ENCODE measurements at places on chromosomes 6 and 20.

GRCh38 chr6:117268924-117269323, 3.6 kb downstream of the VGLL2 start:
- DNase-seq: no peak

DNA sequence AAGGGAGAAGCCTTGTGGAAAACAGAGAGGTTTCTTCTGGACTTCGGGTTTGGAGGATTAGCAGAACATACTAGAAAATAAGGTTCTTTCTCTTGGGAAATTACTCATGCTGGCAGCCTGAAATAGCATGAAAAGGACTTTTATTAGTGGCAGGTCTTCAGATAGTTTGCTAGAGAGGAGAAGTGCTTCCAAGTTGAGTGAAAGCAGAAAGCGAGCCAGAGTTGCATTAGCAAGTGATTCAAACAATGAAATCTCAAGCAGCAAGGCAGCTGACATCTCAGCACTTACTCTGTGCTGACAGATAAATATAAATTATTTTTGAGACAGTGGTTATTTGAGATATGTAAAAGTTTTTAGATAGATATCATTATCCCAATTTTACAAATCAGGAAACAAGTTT, 91.9 kb downstream of the PLCB4 start:
- DNase-seq: no peak

DNA sequence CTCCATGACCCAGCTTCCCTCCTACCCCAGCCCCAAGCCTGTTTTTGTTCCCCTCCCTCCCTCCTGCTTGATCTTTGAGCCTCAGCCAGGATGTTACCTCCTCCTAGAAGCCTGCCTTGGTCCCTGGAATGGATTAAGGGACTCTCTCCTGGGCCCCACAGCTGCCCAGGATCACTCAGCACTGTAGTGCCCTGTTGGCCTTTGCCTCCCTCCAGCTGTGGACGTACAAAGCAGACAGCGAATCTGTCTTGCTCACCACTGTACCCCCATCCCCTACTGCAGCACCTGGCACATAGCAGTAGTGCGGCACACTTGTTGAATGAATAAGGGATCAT, 11.8 kb upstream of the FAM110A start:
- no peak for DNase-seq

DNA sequence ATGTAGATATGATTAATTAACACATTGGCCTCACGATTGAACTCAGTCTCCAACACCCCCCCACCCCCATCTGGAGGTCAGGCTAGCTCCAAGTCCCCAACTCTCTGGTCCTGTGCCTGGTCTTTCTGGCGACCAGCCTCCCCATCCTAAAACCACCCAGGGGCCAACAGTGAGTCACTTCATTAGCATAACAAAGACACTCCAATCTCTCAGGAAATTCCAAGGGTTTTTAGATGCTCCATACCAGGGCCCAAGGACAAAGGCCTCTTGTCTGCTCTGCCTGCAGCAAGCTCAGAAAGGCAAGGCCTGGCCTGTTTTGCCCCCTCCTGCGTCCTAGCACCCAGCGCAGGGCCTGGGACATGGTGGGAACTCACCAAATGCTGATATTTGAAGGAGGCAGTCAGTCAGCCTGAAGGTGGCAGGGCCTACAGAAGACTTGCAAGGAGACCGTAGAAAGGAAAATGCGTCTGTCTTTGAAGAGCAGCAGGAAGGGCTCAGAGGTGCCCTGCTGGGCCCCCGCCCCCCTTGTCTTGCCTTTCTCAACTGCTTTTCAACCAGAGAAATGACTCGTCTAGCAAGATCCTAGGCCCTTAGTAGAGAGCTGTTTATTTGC, 184.7 kb downstream of the CDH4 start:
- no peak for DNase-seq

GRCh38 chr6:98641949-98642719, 192.2 kb upstream of the POU3F2 start:
- no peak for DNase-seq

DNA sequence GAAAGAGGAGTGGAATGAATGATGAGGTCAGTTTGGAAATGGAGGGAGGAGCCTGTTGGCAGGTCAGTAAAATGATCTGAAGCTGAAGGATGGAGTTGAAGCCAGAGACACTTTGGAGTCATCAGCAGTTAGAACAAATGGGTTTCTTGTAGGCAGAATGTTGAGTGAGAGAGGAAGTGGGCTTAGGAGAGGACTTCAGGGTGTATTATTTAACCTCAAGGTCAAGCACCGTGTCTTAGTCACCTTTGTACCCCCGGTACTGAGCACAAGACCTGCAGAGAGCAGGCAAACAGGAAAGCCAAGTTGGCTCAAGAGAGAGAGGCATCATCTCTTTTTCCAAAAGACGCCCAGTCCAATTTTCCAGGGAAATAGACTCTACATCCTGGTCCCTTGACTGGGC, 23.3 kb downstream of the C20orf173 start:
- no peak for DNase-seq

- no peak for DNase-seq
Measured at GRCh38 chr6:120129228-120129627, 779.7 kb upstream of the MAN1A1 start.

DNA sequence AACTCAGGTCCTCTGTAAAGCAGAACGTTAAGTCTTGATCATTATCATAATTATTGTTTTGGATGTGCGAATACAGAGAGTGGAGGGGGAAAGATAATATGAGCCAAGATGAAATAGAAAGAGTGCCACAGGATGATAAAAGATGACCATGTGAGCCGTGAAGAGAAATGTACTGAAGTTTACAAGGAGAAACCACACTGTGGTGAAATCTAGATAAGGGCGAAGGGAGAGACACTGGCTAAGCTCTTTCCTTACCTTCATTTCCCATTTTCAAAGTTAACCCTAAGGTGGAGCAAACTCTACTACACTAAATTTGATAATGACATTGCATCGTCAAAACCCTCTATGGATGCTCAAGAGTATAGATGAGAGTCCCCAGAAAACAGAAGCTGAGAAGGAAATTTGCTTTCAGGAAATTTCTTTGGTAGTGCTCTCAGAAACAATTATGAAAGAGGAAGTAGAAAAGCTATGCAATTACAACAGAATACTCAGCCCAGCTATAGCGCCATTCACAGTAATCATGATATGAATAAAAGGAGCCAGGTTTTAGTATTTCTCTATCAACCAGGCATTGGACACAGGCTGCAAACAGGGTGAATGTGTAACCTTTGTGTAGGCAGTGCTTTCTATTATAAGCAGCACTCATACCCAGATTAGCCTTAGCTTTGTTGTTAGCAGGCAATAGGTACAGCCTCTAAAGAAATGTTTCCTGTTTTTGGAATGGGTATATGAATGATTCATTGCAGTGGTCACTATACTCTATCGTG, 1080.7 kb downstream of the GRIK2 start:
- no peak for DNase-seq

DNA sequence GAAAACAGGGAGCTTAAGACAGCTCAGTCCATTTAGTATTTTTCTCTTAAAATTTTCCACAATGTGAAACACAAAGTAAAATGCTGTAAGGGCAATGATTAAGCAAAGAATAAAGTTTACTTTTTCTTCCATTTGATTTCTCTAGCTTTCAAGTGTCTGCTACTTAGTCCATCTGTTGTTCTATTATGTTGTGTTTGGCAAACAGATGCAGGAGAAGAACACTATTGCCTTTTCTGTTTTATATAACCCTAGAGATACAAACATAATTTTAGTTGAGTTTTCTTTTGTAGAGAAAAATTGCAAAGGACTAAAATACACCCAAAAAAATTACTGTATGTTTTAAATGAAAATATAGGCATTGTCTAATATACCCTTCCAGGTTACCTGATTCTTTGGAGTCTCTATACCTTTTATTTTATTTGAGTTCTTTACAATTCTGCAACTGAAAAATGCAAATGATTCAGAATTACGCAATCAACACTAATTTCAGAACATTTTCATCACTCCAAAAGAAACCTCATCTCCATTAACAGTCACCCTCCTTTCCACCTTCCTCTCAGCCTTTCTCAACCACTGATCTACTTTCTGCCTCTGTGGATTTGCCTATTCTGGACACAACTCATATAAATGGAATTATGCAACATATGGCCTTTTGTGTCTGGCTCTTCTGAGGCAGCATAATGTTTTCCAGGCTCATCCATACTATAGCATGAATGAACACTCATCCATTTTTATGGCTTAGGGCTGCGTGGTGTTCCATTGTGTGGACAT, 96.9 kb downstream of the MKKS start:
- DNase-seq: no peak

DNA sequence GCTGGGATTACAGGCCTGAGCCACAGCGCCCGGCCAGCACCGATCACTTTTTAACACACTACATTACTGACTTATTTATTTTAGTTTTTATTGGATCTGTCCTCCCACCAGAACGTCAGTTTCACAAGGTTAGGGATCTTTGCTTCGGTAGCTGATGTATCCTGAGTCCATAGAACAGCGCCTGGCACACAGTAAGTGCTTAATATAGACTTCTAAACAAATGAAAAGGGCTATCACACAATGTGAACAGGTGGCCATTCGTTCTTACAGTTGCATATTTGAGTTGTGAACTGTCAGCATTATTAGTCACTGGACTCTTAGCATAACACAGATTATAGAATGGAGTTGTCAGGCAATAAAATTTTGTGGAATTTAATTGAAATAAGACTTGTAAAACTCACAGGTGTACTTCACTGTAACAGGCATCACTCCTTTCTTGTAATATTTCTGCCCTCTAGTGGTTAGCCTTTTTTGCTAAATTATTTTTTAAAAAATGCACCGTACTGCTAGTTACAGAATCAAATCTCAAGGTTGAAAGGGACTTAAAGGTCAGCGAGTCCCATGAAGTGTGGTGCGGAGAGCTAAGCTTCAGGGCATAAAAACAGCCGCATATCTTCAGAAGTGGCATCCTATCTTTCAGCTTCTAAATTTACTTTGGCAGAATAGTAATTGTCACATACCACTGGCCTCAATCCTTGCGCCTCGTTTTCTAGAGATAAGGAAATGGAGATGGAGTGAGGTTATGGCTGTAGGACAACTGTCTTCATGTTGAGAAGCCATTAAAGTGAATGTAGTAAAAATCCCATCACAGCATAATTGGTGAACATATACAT, 3.4 kb upstream of the TBC1D7 start:
- DNase-seq: no peak

GRCh38 chr6:16776394-16777017, 15.2 kb upstream of the ATXN1 start:
- DNase-seq: no peak

GRCh38 chr6:33636655-33637054, 15.5 kb downstream of the ITPR3 start:
- DNase-seq: no peak

DNA sequence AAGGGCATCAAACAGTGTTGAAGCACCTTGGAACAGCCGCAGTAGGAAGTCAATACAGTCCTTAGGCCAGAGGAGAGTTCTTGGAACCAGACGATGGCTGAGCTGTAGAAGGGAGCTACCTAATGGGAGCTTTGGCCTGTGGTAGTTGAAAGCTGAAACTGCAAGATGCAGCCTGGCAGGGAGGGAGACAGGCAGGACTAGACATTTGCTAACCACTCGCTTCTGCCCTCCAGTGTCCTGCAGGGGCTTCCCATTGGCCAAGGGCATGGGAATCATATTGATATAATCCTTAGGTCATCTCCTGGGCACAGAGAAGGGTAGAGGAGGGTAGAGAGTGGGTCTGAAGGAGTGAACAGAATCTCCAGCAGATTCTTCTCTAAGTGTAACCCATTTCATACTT, 60.4 kb downstream of the TPD52L1 start:
- no peak for DNase-seq

DNA sequence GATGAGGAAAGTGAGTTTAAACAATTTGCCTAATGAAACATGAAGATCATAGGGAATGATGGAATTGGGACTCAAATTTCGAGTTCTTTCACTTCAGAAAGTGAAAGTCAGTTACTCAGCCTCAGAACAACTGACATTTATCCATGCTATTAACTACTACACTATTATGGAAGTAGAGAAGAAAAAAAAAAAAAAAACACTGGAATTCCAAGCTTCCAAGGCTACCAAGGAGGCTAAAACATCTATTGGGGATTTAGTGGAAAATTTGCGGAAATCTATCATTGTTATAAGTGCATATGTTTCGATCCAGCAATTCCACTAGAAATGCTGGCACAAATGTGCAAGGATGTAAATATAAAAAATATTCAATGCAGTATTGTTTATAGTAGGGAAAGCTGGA, 70.4 kb downstream of the TSHZ2 start:
- no peak for DNase-seq

DNA sequence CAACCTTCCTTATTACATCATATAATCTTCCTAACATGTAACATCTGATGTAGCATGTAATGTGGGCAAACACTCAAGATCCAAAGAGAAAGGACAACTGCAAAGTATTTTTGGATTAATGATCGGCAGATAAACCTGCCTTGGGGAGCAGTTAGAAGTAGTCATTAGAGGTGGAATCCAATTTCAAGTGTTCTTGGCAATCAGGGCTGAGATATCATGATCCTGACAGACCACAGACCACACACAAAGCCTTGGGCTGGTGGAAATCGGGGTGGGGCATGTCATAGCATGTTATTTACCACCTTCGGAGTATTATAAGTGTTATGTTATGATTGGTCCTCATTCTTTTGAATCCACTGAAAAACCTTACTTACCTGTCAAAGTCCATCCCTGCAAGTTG, 16.3 kb downstream of the NCOA5 start:
- no peak for DNase-seq

- no peak for DNase-seq
Measured at GRCh38 chr6:135675862-135676261, 175.6 kb upstream of the PDE7B start.

DNA sequence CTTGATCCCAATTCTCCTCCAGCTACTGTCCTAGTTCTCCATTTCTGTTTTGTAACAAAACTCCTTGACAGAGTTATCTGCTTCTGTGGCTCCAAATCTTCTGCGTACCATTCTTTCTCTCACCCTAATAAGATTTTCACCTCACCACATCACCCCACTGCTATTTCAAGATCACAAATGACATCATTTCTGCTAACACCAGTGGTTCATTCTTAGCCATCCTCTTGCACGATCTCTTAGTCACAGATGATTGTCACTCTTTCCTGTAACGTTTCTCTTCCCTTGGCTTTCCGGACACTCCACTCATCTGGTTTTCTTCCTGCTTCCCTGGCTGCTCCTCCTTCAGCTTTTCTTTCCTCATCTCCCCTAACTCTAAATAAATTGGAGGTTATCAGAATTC, 56.8 kb upstream of the FABP7 start:
- DNase-seq: no peak

DNA sequence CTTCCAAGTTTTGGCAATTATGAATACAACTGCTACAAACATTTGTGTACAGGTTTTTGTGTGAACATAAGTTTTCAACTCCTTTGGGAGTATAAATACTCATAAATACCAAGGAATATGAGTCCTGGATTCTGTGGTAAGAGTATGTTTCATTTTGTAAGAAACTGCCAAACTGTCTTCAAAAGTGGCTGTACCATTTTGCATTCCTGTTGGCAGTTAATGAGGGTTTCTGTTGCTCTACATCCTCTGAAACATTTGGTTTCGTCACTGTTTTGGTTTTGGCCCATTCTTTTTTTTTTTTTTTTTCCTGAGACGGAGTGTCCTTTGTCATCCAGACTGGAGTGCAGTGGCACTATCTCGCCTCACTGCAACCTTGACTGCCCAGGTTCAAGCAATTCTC, 8.5 kb downstream of the AP5S1 start:
- no peak for DNase-seq

GRCh38 chr6:138467901-138468300, 31.4 kb downstream of the NHSL1 start:
- no peak for DNase-seq

- DNase-seq: no peak
Measured at GRCh38 chr6:3236005-3236404, 8.6 kb upstream of the TUBB2B start.
